ENCODE measurements at places on chromosomes 11 and 22.

- DNase-seq, result no peak
These were observed 243.4 kb upstream of the DDI1 start for GRCh38 chr11:103792981-103793468.

- DNase-seq, result no peak
These were observed 22.4 kb downstream of the PPFIA1 start for GRCh38 chr11:70292863-70293262.

GRCh38 chr11:68632802-68633201 is 51.5 kb upstream of the GAL start:
- peak; percentile 82 for DNase-seq

DNA sequence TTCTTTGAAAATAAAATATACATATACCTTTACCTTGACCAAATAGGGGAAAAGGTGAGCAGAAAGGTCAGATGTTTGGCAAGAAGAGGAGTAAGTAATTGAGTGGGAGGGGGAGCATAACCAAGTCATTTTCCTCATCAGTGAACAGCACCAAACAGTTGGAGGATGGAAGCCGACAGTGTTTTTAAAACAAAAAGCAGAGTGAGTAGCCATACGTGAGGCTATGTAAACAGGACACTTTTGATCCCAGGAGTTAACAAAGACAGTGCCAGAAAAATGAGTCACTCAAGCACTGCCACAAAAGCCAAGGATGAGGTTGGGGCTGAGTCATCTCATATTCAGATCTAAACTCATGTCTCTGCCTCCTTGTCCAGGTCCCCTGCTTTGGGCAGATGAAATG is 734.7 kb downstream of the KCNA4 start:
- no peak for DNase-seq

DNA sequence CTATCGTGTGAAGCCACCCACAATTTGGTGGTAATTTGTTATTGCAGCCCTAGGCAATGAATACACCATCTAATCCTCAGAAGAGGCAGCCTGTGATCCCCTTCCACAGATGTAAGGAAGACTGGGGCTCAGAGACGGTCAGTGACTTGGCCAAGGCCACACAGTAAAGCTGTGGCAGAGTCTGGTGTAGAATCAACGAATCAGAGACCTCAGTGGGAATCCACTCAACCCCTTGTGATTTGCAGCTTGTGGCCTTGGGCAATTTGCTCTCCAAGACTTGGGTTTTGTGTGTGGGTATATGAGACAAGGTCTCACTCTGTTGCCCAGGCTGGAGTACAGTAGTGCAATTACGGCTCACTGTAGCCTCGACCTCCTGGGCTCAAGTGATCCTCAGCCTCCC is 1.9 kb downstream of the LGALS2 start:
- no peak for DNase-seq

DNA sequence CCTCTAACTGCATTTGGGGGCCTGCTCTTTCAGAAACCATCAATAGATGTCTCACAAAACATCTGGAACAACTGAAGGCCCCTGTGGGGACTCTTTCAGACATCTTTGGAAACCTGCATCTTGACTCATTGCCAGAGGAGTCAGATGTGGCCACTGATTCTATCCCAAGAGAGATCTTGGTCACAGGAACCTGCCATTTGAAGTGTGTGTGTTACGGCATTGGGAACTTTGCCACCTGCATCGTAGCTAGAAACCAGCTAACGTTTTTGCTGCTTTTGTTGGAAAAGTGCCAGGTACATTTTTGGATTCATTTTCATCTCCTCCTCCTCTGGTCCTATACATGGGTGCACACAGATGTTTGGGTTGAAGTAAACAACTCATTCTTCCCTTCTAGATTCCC is 4.3 kb downstream of the SRRD start:
- DNase-seq, result no peak

DNA sequence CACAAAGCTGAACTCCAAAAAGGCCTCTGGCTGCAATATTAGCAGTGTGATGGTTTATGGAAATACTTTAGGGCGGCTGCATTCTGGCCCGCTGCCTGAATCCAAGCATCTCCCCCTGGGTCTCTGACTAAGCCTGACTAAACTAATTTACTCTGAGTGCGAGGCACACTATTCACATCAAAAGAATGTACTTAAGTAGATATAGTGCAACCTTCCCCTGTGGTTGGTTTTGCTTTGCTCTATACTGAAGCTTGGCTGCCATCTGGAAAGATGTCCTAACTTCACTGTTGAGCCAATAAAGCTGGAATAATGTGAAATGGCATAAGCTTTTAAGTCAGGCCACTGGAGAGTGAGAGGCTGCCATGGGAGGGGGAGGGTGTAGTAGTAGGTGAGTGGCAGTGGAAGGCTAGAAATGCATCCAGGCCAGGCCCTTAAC is 321.6 kb downstream of the AASDHPPT start:
- DNase-seq, result no peak

GRCh38 chr22:38167988-38168407 is 13.6 kb downstream of the PLA2G6 start:
- DNase-seq, result no peak

- no peak for DNase-seq
These were observed 37.6 kb upstream of the BIRC3 start for GRCh38 chr11:102279641-102280170.

DNA sequence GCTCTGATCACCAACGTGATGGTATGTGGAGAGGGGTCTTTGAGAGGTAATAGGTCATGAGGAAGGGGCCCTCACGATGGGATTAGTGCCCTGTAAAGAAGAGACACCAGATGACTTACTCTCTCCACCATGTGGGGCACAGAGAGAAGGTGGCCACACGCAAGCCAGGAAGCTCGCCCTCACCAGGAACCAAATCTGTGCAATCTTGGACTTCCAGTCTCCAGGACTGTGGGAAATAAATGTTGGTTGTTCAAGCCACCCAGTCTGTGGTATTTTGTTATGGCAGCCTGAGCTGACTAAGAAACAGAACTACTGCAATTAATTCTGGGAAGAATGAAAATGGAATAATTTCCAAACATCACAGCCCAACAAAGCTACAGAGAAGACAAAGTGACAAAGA is 117.5 kb downstream of the SNX19 start:
- DNase-seq, result no peak

DNA sequence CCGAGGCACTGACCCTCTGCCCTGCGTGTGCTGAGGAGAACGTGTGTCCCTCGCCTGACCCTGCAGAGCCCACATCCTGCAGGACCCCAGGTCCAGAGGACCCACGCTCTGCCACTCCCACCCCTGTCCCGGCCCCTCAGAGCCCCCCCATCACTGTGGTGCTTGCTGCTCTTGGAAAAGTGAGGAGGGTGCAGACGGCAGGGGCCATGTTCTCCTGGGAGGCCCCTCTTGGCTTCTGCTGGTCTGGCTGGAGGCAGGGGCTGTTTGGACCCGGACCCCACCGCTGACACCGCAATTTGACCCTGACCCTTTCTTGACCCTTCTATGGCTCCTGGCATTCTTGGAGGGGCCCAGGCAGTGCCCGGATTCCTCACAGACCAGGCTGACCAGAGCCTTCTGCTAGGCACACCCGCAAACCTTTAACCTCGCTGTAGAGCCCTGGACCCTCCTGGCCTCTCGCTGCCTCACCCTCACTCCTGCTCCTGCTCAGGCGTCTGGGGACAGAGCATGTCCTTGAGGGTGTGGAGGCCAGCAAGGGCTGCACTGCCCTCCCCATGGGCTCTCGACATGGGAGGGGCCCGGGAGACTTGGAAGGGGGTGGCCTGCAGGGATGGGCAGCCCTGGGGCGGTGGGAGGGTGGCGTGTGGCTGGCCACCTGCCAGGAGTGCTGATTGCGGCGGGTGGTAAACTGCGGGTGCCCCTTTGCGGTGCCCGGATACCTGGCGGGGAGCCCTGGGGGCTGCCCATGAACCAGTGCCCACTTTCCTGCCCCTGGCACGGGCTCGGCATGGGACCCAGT is 37.0 kb upstream of the MUC5AC start:
- no peak for DNase-seq

DNA sequence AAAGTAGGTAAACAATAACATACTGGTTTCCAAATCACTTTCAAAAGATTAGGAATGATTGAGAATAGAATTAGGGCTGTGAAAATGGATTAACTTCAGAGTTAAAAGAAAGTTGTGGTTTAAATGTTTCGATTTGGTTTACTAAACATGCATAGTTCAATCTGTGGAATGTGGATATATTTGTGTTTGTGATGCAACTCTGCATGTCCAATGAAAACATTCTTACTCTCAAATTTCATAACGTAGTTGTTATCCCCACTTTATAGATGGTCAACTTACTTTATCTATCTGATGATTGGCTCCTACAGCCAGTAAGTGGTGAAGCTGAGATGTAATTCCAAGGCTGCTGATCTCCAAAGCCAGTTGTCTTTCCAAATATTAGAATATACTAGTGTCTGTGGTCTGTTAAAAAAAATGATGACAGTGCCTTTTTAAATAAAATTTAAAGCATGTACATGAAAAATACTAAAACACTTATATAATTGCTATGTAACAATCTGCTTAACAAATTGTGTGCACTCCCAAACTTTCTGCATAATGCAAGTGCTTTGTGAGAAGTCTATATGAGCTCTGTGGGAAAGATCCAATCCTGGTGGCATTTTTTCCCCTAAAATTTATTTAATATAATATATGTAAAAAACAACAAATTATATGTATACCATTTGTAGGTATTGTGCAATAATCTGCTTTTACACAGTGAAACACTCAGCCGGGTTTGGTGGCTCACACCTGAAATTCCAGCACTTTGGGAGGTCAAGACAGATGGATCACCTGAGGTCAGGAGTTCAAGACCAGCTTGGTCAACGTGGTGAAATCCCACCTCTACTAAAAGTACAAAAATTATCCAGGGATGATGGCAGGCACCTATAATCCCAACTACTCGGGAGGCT is 9.7 kb upstream of the SIK3 start:
- no peak for DNase-seq

DNA sequence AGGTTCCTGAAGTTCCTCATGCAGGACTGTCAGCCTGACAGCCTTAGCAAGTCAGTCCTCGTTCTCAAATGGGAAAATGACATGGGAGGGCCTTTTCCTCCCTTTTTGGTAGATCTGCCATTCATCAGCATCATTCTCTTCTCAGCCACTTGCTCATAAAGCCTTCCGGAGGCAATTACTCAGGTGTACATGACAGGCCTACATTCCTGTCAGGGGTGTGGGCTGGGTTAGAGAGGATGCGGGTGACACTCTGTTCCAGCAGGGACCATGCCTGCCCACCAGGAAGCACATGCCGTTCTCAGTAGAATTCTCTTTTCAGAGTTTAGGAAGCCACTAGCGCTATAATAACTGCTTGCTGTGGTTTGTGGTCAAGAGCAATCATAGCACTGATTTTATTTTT is 24.2 kb upstream of the ANKK1 start:
- no peak for DNase-seq

GRCh38 chr22:46132830-46133587 is 17.3 kb upstream of the PPARA start:
- no peak for DNase-seq

DNA sequence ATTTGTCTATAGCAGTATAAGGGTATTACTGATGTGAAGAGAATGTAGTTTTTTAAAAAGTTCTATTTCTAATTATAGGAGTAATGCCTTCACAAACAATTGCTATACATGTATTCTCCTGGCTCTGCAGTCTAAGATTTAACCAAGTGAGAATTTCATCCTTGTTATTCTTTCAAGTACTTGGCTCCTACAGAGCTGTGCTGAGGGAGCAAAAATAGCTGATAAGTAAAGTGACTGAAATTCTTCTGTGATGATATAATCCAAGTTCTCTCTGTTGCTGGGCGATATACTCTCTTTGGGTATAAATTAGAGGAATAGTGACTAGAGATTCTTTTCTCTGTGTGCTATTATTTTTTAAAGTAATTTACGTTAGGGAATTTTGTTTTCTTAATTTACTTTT is 68.0 kb downstream of the PGR start:
- no peak for DNase-seq

DNA sequence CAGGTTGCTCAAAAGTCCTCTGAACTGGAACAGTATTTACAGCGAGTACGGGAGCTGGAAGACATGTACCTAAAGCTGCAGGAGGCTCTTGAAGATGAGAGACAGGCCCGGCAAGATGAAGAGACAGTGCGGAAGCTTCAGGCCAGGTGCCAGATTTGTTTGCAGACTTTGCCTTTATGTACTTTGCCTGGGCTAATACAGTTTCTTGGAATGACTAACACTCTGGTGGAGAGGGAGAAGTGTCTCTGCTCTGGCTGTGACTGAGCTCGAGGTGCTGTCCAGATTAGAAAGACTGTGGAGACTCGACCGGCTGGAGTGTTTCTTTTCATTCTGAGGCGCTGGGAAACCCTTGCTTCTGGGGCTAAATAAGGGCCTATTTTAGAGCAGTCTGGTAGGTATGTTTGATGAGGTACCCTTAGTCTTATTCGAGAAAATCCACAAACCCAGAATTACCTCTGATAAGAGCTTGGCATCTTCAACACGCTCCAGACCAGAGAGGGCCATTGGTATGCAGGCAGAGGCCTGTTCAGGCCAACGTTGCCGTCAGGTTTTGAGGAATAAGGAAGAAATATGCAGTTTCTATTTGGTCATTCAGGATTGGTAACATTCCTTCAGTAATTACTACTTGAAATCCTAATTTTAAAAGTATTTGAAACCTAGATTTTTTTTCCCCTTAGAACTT is 76.5 kb downstream of the SWAP70 start:
- DNase-seq, result no peak

GRCh38 chr22:33018232-33018864 is 39.8 kb downstream of the SYN3 start:
- DNase-seq, result peak; percentile 26

- DNase-seq, result peak; percentile 44
These were observed 58.3 kb downstream of the SLC22A12 start for GRCh38 chr11:64649291-64649697.

- no peak for DNase-seq
These were observed 145.5 kb upstream of the ANO3 start for GRCh38 chr11:26186389-26186788.

GRCh38 chr22:45077826-45078334 is 68.1 kb upstream of the PHF21B start:
- DNase-seq, result no peak

- DNase-seq, result no peak
These were observed 30.8 kb downstream of the EP300 start for GRCh38 chr22:41123151-41123550.

DNA sequence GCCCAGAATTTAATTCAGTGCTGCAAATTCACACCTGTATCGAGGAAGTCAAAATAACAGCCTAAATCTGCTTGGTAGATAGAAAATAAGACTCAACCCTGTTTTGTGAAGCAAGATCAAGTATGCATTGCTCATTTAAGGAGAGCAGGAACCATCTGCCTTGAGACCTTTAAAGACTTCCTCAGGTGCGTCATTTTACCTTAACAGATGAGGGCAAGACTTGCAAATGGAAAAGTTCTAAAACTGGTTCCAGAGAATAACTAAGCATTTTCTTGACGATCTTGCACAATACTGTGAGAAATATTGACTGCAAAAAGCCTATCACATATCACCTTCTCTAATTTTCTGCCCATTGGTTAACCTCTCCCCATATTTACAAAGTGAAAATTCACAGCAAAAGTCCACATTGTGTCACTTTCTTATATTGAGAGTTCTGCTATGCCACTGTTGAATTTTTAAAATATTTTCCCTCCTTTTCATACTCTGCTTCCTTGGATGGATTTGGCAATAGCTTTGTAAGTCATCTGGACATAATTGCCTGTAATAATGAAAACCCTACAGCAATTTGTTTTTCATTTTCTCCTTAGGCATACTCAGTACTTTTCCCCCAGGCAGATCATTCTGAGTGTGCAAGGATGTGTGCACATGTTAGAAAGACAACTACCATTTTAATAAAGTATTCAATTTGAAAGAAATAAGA is 234.2 kb downstream of the AASDHPPT start:
- no peak for DNase-seq

Data from Kasumi-1 (cell line).